ENCODE measurements at places on chromosomes 2 and 18.

DNA sequence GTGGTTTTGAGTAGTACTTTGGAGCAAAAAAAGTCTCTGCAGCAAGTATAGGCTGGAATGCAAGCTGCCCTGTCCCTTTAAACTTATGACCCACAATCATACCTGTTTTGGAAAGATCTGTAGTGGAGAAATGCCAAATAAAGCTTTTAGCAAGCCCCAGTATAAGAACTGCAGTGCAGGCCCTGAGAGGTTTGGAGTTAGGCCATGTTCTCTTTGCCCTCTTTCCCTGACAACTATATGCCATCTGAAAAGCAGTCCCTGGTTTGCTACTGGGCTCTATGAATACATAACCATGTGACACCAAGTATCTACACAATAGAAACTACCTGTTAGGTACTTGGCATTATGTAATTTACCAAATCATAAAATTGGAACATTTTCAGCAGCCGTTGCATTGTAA, 267.4 kb upstream of the HNMT start:
- DNase-seq: no peak

DNA sequence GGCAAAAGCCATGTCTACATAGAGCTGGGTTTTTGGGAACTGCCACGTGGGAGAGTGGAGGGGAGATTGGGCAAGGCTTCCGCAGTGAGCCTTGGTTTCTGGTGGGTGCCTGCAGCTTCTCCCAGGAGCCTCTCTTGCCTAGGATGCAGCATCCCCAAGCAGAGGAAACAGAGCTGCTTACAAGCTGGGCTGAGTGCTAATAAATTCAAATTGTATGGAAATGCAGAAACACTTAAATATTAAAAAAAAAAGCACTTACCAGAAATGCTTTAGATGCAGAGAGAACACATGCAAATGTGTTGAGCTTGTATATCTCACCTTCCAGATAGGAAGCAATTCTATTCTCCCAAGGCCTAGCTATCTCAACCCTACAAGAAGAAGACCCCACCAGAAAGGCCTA, 96.0 kb upstream of the ST3GAL5 start:
- DNase-seq: no peak

GRCh38 chr2:120066800-120067547, 54.1 kb downstream of the EPB41L5 start:
- DNase-seq: no peak

GRCh38 chr2:216830346-216830745, 29.5 kb downstream of the TNP1 start:
- DNase-seq: no peak

DNA sequence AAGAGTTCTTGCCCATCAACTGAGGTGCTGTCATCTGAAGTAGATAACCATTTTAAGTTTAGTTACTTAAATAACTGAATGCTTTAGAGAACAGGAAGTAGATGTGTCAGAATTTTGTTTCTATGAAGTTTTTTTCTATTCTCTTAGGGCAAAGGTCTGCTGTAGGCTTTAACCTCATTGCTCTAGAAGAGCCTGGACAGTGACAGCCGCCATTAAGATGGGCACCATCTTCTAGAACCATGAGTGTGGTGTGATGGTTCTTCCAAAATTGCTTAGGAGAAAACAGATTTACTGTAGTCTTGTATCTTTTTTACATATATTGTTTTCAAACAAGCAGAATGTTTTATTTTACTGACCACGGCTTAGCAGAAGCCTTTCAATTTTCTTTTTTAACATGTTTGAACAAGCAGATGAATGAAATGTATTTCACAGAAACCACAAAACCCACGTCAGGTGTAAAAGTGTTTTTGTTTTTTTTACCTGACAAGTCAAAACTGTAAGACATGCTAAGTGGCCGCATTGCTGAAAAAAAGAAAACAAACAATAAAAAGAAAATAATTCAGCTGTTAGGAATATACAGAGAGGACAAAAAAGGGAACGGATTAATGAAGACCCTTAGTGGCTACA, 77.9 kb downstream of the PRELID3A start:
- no peak for DNase-seq

DNA sequence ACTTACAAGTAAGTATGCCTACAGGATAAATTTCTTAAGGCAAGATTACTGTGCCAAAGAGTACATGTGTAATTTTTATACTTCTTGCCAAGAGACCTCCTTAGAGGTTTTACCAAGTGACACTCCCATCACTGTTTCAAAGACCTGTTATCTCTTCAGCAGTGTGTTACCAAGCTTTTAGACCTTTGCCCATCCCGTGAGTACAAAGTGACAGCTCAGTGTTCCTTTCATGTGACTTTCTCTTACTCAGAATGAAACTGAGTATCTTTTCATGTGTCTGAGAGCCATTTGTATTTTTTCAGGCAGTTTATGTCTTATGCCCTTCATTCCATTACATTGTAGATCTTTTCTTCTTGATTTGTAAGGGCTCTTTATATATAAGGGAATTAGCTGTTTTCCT, 287.5 kb upstream of the SALL3 start:
- DNase-seq: no peak

GRCh38 chr18:23406271-23406787, 46.8 kb upstream of the RIOK3 start:
- no peak for DNase-seq

GRCh38 chr18:56565046-56565445, 73.3 kb downstream of the TXNL1 start:
- no peak for DNase-seq

- DNase-seq: no peak
These were observed 1.1 kb downstream of the AFTPH start for GRCh38 chr2:64525317-64525613.

- DNase-seq: no peak
These were observed 41.5 kb downstream of the YES1 start for GRCh38 chr18:770583-770961.

GRCh38 chr2:160492401-160493226, 993 bp downstream of the RBMS1 start:
- DNase-seq: peak; percentile 49

DNA sequence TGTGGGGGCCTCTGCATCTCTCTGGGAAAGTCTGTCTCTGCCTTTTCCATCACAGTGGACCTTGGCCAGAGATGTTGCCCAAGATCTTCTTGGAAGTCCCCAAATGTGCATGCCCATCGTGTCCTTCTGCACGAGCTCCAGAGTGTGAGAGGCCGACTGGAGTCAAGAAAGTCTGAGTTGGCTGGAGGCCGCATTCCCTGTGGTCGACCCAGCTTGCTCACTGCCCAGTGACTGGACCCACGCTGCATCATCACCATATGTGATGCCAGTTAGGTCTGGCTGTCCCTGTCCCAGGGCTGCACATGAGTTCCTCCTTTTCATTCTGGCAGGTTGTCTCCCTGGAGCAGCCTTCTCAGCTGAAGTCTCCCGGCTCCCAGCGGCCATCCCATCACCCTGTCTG, 93.8 kb downstream of the ARL4C start:
- no peak for DNase-seq

DNA sequence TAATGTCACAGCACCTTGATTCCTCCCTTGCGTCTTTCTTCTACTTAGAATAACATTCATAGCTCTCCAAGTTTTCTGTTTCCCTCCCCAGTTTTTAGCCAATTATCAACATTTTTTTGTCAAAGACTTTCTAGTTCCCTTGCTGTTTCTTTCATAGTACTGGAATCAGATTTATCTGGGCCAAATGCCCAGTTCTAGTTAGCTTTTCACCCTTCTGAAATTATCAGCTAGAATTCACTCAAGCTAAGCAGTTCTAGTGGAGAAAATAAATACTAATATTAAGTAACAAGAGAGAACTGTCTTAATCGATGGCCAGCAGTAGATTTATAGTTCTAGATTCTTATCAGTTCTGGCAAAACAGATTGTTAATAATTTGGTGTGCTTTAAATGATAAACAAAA, 36.2 kb downstream of the EFEMP1 start:
- no peak for DNase-seq

DNA sequence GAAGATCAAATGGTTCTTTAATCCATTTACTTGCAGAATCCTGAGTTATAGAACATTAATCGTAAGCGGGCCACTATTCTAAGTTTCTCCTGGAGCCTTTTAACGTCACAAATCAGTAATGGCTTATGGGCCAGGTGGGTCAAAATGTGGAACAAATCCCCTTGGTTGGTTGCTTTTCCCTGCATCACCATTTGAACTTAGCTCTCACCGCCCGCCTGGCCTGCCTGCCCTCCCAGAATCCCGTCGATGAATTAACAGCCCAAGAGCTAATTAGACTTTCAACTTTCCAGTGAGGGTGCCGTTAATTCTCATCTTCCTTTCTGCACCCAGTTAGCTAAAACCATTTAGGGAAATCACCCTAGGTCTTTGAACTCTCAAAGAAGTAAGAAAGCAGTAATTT, 205.5 kb downstream of the RNF152 start:
- DNase-seq: no peak

DNA sequence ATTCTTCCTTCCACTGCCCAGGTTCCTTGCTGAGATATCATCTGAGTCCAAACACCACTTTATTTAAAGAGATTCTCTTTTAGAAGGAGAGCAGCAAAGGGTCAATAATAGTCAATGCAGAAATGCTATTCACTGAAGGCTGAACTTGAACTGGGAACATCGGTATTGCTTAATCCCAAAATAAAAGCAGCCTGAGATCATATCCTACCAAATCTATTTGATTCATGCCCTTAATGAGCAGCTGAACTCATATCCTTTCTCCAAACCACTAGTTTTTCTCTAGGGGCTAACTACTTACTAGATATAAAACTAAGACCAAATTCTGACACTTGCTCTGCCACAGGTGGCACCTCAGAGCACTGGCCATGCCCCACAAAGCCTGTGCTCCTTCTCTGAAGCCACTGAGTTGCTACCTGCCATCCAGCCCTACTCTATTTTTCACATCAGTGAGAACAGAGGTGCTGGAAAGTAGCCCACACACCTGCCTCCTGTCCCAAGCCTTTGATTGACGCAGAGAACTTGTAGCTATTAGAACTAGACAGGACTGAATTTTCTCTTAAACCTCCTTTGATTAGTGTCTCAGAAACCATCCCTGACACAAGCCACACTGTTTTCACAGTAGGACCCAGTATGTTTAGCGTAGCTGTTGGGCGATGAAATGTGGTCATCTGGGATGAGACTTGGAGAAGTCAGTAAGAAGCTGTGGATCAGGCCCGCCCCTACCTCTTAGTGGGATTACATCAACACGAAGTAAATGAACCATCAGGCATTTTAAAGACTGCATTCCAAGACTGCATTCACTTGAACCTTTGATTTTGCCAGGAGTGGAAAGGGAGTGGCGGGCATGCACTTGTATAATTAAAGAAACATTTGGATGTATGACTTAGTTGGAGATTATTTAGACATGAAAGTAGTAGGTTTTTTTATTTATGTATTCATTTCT, 124.3 kb downstream of the RBMS1 start:
- DNase-seq: no peak

- no peak for DNase-seq
These were observed 160.4 kb downstream of the SMAD7 start for GRCh38 chr18:48790226-48790863.

DNA sequence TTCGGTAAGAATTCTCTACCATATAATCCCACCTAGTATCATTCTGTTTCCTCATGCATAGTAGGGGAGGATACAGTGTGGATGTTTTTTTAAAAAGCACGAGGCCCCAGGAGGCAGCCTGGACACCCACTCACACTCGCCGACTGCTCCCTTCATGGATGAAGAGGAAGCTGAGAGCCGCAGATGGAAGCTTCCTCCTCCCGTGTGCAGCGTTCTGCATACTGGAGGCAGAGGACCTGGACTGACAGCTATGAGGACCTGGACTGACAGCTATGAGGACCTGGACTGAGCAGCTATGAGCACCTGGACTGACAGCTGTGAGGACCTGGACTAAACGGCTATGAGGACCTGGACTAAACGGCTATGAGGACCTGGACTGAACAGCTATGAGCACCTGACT, 234.4 kb downstream of the NDUFA10 start:
- no peak for DNase-seq

DNA sequence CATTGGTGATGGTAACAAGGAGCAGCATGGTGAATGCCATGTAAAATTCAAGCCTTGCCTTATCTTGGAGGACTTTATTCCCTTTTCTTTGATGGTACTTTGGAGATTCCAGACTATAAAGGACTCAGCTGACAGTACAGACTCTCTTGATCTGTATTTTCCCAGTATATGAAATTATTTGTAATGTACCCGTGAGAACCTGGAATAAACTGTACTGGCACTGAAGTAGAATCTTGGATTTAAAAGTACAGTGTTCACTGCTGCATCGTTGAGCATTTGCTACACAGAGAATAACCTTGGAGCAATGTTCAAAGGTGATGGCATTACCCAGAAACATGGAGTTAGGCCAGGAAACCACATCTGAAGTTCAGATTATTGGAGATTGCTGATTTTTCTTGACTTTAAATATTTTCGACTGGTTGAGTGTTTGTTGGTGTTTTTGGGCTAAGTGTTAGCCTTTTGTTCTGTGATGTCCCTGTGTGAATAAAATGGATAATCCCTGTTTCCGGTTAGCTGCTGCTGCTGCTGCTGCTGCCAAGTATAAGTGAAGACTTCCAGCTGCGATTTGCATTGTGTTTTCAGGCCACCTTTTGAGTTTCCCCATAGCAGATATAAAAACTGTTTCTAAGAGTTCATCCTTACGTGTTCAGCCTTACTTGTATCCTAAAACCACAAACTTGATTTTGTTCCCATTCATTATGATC, 122.0 kb downstream of the SPTBN1 start:
- no peak for DNase-seq

- DNase-seq: no peak
These were observed 101.1 kb upstream of the EPHA4 start for GRCh38 chr2:221673248-221673647.

- DNase-seq: no peak
These were observed 127.0 kb downstream of the ST6GAL2 start for GRCh38 chr2:106758901-106759497.

- DNase-seq: no peak
These were observed 29.6 kb downstream of the CYBRD1 start for GRCh38 chr2:171551836-171552235.

- no peak for DNase-seq
These were observed 478.7 kb upstream of the TCF4 start for GRCh38 chr18:56066524-56067213.

DNA sequence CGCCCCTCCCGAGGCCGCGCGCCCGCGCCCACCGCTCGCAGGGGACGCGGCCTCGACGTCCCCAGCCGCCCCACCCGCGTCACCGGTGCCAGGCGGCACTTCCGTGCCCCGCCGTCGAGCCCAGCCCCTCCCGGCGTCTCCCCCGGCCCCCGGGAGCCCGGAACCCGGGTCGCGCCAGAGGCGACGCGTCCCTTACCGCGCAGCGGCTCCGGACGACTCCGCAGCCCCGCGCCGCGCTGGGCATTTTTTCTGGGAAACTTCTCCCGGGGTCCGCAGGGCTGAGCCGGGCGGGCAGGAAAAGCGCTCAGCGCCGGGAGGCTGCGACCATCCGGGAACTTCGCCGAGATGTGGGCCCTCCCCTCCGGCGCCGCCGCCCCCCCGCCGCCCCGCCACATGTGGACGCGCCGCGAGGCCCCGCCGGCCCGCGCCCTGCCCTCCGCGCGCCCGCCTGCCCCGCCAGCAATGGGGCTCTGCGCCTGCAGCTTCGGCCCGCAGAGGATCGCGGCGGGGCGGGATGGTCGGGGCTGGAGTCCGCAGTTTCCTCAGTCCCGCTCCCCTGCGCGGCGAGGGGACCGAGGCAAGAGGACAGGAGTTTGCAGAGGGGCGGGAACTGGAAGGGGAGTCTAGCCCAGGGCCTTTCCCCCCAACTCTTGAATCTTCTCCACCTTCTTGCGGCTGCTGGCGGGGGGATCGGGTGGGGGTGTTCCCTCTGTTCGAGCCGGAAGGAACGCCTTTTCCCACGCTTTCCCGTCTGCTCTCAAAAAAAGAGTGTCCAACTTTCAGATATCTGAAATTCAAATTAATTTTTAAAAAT, 81.5 kb downstream of the CHRNA1 start:
- peak; percentile 53 for DNase-seq
